ENCODE measurements at places on chromosomes 11 and 22. TPM values are rescaled to one million over a fixed set of nuclear protein-coding genes. Genes with fewer than 3 reads are reported as not detected.
A peak's percentile ranks its signal among the peaks of the same experiment; 100 is the strongest.

The MUC6 gene
- total RNA-seq = 0.19 TPM

The INS gene
- total RNA-seq = 0.42 TPM

The OR8D1 gene
- total RNA-seq = not detected

The TMPRSS13 gene
- 1.5 TPM for total RNA-seq

DNA sequence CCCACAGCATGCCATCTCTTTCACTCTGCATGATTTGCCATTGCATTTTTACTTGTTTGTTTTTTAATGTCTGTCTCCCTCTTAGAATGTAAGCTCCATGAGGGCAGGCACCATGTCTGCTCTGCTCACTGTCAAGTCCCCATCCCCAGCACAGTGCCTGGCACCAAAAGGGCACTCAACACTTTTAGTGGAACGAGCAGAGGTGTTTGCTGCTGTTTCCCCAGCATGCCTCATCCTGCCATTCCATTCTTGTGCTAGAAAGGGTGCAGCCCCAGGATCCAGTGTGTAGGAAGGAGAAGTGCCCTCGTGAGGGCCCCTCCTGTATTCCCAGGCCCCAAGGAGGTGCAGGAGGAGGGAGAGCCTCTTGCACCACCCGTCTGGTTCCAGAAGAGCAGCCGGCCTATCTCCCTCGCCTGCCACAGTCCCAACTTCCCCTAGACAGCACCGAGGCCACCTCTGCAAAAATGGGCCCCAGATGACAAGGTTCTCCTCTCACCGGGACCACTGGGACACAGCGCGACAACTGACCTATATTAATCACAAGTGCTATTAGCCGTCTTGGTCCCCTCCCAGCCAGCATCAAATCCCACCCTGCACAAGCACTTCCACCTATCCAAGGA lies 33.3 kb upstream of the CACNG2 start:
- H3K27me3 ChIP-seq = no peaks in the 10 kb centered on the region
- H3K27ac ChIP-seq = no peak overlapping the region
- H3K4me1 ChIP-seq = peaks cover 9% of the 10 kb centered on the region
- no peaks in the 10 kb centered on the region for H3K36me3 ChIP-seq
- no peak overlapping the region for H3K4me3 ChIP-seq

DNA sequence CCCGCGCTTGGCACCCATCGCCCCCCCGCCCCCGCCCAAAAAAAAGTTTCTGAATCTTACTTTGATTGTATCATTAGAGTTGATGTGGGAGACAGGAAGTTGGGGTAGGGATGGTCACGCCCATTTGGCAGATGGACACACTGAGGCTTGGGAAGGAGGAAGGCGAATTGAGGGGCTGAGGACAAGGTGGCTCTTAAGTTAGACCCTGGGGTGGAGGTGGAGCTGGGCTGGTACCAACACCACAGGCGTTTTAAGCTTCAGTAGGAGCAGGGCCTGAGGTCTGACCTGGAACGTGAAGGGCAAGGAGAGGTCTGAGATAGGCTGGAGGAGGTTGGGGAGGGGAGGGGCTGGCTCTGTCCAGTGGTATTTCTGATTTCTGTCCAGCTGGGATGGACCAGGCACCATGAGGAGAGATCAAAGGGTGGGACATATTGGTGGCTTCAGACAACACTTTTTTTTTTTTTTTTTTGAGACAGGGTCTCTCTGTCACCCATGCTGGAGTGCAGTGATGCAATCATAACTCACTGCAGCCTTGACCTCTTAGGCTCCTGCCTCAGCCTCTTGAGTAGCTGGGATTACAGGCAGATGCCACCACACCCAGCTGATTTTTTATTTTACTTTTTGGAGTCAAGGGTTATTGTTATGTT lies 799 bp upstream of the CDC42BPG start:
- no peak for DNase-seq
- H3K4me3 ChIP-seq = peak overlapping the region; percentile 56
- peaks cover 24% of the 10 kb centered on the region for H3K4me1 ChIP-seq
- no peaks in the 10 kb centered on the region for H3K36me3 ChIP-seq

- H3K36me3 ChIP-seq = peaks cover 2% of the 10 kb centered on the region
- H3K27ac ChIP-seq = no peak overlapping the region
- no peaks in the 10 kb centered on the region for H3K4me1 ChIP-seq
- H3K4me3 ChIP-seq = no peak overlapping the region
- no peaks in the 10 kb centered on the region for H3K27me3 ChIP-seq
Measured at GRCh38 chr11:126405374-126405773, 49.9 kb downstream of the ST3GAL4 start.

DNA sequence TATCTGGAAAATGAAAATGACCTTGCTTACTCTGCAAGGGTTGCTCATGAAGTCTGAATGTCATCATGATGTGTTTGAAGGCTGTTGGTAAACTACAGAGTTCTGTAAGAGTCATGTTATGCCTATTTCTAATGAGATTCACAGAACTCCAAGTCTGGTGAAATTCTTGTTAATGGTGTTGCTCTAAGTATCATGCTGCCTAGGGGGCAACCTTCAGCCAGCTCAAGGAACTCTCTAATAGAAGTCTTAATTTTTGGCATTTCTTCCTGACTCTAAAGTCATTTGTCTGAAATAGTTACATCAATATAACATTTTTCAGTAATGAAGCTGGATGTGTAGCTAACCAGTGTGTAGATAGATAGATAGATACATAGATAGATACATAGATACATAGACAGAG lies 302.8 kb downstream of the FAT3 start:
- H3K27me3 ChIP-seq = no peaks in the 10 kb centered on the region
- no peaks in the 10 kb centered on the region for H3K4me1 ChIP-seq
- no peak overlapping the region for H3K4me3 ChIP-seq
- H3K27ac ChIP-seq = no peak overlapping the region
- DNase-seq = no peak
- no peaks in the 10 kb centered on the region for H3K36me3 ChIP-seq

DNA sequence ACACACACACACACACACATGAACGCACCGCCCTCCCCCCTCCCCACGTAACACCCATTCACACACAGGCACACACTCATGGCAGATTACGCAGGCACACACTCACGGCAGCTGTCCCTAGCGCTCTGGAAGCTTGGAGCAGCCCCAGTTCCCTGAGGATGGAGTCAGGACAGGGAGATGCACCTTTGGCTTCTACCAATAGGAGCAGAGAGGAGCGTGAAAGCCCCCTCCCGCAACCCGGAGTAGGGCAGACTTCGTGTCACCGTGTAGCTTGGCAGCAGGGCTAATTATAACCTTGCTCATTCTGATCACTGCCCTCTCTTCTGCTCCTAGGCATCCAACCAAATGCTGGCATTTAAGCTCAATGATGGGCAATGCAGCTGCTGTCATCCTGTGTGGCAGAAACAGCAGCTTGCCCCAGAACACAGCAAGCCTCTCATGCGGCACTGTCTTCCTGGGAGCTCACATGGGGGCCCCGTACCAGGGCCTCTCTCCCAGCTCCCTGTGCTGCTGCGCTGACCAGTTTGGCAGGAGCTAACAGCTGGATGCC lies 31.9 kb downstream of the ANKK1 start:
- no peak overlapping the region for H3K4me3 ChIP-seq
- no peaks in the 10 kb centered on the region for H3K36me3 ChIP-seq
- no peak for DNase-seq
- peaks cover 2% of the 10 kb centered on the region for H3K27me3 ChIP-seq
- no peaks in the 10 kb centered on the region for H3K4me1 ChIP-seq
- H3K27ac ChIP-seq = no peak overlapping the region

- peaks cover 13% of the 10 kb centered on the region for H3K36me3 ChIP-seq
- no peak overlapping the region for H3K4me3 ChIP-seq
- no peak for DNase-seq
- H3K4me1 ChIP-seq = peaks cover 18% of the 10 kb centered on the region
- no peaks in the 10 kb centered on the region for H3K27me3 ChIP-seq
Measured at GRCh38 chr11:66851698-66852465, 5.0 kb upstream of the LRFN4 start.

DNA sequence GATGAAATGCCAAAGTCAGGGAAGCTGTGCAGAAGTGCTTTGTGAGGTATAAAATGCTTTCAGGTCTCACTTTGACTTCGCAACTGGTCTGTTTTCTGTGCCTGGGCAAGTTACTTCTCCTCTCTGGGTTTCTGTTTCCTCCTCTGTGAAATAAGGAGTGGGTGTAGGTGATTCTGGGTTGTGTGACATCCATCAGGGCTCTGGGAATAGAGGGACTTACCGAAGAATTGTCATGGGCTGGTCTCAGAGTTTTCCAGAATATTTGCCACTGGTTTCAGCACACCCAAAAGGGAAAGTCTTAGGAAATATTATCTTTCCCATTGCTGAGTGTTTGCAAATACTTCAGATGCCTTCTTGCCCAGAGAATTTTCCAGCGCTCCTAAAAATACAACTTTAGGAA lies 118.4 kb downstream of the KIAA1671 start:
- no peak for DNase-seq
- H3K4me3 ChIP-seq = peak overlapping the region; percentile 56
- H3K27me3 ChIP-seq = no peaks in the 10 kb centered on the region
- no peaks in the 10 kb centered on the region for H3K36me3 ChIP-seq

DNA sequence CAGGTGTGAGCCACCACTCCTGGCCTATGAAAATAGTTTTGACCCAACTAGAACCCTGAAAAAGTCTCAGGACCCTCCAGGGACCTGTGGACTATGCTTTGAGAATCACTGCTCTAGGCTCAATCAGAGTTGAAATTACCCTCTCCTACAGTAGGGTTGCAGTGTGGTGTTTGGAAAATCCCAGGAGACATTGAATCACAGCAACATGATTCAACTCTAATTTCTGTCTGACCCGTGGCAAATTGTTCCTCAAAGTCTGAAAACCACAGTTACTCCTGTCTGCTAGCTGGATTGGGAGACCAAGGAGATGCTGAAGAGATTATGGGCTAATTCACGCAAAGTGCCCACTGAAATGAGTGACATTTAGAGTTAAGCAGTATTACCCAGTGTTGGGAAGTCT lies 5.4 kb upstream of the MTMR3 start:
- H3K36me3 ChIP-seq = no peaks in the 10 kb centered on the region
- H3K27ac ChIP-seq = no peak overlapping the region
- H3K27me3 ChIP-seq = no peaks in the 10 kb centered on the region
- no peak for DNase-seq

GRCh38 chr11:58652726-58653280 lies 30.3 kb downstream of the CNTF start:
- no peak overlapping the region for H3K4me3 ChIP-seq
- no peaks in the 10 kb centered on the region for H3K36me3 ChIP-seq
- no peaks in the 10 kb centered on the region for H3K27me3 ChIP-seq
- DNase-seq = no peak
